ENCODE measurements at places on chromosomes 16 and 17.
A peak's percentile ranks its signal among the peaks of the same experiment; 100 is the strongest.

DNA sequence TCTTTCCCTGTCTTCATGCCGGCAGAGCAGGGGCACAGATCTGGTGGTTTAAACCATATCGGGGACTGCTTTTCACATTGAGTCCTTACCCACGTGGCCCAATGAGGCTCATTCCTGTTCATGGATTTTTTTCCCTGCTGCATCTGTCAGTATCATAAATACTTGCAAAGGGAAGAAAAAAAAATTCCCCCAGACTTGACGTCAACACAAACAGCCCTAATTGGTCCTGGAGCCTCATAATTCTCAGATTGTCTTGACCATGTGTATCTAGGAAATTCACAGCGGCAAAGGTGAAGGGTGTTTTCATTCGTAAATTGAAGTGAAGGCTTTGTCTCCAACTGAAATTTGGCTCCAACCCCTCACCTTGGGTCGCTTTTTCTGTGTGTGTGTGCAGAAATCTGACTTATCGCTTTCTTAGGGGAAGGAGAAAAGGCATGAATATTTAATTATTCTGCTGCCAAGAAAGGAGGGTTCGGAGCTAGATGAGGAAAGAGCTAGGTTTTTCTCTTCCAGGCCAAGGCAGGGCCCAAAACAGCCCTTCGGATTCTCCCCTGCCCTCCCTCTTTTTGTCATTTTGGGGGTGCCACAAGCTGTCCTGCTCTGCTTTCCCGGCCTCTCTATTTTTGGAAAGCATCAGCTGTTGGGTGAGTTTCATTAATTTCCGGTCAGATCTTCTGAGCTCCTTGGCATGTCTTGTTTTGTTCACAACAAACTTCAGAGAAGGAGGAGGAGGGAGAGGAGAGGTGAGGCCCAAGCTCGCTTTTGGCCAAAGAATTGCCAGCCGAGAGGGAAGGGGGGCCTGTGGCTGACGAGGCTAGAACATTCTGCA lies 17.8 kb upstream of the CIBAR2 start:
- no peak for DNase-seq

- no peak for DNase-seq
Observed at GRCh38 chr17:35716897-35717465, 14.5 kb upstream of the RASL10B start.

DNA sequence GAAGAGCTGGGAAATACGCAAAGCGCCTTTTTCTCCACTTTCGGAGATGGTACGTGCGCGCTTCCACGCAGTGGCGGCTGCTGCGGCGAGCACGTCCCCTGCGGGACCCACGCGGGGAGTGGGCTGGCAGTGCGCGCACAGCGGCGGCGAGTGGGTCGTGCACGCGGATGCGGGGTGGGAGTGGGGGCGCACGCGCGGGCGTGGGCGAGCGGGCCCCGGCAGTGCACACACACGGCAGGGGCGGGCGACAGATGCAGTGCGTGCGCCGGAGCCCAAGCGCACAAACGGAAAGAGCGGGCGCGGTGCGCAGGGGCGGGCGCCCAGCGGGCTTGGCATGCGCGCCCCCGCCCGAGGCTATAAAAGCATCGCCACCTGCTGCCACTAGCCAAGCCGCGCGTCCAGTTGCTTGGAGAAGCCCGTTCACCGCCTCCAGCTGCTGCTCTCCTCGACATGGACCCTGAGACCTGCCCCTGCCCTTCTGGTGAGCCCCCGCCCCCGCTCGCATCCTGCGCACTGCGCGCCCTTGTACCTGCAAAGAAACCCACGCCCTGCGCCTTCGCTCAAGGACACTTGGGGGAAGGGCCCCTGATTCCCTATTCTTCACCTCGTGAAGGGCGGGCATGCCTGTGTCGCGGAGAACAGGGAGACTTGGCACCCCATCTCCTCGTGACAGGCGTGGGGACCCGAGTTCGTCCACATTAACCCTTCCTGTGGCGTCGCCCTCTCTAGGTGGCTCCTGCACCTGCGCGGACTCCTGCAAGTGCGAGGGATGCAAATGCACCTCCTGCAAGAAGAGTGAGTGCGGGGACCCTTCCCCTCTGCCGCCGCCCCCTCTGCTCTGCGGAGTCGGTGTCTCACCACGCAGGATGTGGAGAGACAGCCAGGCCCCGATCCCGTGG lies at the start of gene MT3:
TSS of gene MT3 (plus strand) at position 388 of the 899 bp plus-strand sequence. CDS start at position 451, 63 bp downstream.
- no peak for DNase-seq

- no peak for DNase-seq
Observed at GRCh38 chr17:9225305-9226101, 204.2 kb downstream of the NTN1 start.

- peak; percentile 53 for DNase-seq
Observed at GRCh38 chr16:28210979-28211588, 681 bp downstream of the XPO6 start.

GRCh38 chr17:32943647-32944191 lies 15.8 kb downstream of the TMEM98 start:
- DNase-seq: no peak

DNA sequence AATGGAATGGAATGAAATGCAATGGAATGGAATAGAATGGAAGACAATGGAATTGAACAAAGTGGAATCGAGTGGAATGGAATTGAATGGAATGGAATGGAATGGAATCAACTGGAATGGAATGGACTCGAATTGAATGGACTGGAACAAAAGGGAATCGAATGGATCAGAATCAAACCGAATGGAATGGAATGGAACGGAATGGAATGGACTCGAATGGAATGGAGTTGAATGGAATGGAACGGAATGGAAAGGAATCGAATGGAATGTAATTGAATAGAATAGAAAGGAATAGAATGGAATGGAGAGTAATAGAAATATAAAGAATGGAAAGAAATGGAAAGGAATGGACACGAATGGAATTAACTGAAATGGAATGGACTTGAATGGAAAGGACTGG lies 475.2 kb upstream of the WSB1 start:
- no peak for DNase-seq

- no peak for DNase-seq
Observed at GRCh38 chr17:27608328-27609230, 22.4 kb upstream of the LGALS9 start.

- DNase-seq: no peak
Observed at GRCh38 chr16:3637371-3637923, 17.0 kb upstream of the DNASE1 start.

DNA sequence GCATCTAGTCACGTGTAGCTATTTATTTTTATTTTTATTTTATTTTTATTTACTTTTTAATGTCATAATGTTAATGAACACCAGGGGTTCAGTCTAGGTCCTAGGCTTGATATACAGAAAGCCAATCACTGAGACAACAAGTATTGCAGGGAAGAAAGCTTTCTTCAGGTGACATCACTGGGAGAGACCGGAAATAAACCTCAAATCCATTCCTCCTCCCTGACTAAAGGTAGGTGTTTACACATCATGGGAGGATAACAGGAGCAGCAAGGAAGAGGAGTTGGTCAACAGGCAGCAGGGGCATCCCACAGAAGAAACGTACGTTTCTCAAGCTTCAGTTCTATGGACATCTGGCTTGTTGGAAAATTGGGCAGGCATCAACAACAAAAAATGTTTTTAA lies 9.5 kb upstream of the HEATR3 start:
- no peak for DNase-seq

DNA sequence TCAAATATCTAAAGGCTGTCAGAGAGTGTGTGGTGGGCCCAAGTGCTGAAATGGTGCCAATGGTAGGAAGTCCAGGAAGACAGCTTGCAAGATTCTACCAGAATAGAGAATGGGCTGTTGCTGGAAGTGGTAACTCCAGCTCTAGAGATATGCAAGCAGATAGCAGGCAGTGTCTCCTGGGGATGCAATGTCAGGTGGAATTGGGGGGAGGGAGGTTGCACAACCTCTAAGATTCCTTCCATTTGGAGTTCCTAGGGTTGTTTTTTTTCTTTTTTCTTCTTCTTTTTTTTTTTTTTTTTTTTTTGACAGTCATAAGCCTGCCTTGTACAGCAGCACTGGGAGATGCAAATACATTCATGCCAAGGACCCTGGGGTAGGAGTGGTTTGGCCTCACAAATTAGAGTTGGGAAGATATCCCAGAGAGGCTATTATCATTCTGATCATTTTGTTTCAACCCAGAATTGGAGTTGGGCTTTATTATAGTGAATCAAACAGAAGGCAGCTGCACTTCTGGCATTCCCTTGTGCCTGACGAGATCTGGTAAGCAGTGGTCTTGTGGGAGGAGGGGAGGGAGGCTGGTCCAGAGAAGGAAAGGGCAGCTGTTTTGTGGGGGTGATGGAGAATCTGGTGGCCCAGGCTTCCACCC lies 51.1 kb downstream of the SLC6A2 start:
- no peak for DNase-seq

- no peak for DNase-seq
Observed at GRCh38 chr17:80839511-80839941, 152.1 kb upstream of the CHMP6 start.

GRCh38 chr17:12041312-12041711 lies 20.6 kb downstream of the MAP2K4 start:
- no peak for DNase-seq

DNA sequence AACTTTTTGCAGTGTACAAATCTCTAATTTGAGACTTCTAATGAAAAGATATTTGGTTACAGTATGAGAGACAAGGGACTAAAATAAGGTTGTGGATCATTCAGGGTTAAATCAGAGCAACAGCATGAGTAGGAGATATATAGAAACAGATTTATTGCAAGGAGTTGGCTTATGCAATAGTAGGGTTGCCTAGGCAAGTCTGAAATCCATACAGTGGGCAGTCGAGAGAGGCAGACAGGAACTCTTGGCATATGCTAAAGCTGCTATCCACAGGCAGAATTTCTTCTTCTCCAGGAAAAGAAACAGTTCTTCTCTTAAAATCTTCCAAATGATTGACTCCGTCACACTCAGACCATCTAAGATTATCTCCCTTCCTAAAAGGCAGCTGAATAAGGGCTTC lies 500.8 kb downstream of the MAF start:
- no peak for DNase-seq

DNA sequence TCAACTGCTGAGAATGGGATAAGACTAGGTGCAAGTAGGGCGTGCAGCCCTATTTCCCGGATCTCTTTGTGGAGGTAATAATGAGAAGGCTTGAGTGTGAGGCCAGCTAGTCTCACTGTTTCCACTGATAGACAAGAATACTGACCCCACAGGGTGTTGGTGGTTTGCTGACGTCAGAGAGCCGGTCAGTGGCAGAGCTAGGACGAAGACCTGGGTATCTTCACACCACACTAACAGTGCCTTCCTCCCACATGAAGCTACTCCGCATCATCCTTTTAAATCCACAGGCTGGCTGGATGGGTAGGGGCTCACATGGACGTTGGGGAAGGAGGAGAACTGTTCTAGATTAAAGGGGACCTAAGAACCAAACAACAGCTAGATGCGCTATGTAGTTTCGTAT lies 68.0 kb downstream of the ZFHX3 start:
- DNase-seq: no peak
